ENCODE measurements at places on chromosomes 12 and 14.

DNA sequence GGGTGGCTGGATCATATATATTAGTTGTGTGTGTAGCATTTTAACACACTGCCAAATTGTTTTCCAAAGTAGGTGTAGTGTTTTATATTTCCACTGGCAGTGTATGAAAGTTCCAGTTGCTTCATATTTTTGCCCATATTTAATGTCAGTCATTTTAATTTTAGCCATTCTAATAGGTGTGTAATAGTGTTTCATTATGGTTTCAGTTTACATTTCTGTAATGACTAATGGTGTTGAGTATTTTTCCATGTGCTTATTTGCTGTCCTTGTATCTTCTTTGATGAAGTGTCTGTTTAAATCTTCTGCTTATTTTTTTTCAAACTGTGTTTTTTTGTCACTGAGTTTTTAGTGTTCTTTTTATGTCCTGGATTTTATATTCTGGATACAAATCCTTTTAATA, 8.7 kb downstream of the TBC1D15 start:
- DNase-seq: peak; percentile 78

- peak; percentile 98 for DNase-seq
These were observed 106.0 kb downstream of the RMST start for GRCh38 chr12:97568336-97569180.

GRCh38 chr12:108210001-108210400, 80.9 kb downstream of the WSCD2 start:
- DNase-seq: no peak

GRCh38 chr14:90534091-90534837, 137.4 kb downstream of the CALM1 start:
- no peak for DNase-seq

DNA sequence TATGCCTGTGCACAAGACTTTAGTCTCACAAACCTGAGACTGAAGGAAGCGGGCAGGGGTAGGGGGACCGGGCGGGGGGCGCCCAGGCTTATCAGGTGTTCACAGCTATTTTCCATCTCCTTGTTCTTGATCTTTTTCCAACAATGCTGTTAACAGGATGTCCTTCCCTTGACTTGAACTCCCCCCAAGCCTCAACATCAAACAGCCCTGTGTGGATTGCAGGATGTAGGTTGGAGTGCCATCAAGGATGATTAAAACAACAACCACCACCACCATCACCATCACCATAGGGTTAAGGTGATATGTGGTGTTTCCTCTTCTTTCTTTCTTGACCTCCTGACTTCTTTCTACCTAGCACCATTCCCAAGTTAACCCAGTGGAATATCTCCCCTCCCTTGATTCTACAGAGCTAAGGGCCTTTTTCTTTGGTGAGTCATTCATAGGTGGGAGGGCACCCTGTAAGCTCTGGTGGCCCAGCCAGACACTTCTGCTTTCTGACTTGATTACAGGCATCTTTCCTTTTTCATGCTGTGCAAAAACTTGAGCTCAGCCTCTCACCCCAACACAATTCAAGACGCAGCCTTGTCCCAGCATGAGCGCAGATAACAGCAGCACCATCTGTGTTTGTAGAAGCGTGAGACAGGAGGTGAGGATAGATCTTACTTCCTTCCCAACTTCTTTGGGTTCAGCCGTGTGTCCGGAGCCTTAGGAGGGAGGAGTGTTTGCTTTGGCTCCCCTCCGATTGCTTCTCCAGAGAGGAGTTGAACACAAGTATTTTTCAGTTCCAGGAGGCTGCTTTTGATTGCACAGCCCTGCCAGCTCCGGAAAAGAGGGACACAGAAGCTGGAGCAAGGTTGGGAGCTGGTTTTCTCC, 26.8 kb downstream of the FLVCR2 start:
- peak; percentile 17 for DNase-seq

- DNase-seq: no peak
These were observed 104.8 kb downstream of the UNC79 start for GRCh38 chr14:93535537-93535936.

- no peak for DNase-seq
These were observed 572 bp downstream of the RAN start for GRCh38 chr12:130872179-130873096.

DNA sequence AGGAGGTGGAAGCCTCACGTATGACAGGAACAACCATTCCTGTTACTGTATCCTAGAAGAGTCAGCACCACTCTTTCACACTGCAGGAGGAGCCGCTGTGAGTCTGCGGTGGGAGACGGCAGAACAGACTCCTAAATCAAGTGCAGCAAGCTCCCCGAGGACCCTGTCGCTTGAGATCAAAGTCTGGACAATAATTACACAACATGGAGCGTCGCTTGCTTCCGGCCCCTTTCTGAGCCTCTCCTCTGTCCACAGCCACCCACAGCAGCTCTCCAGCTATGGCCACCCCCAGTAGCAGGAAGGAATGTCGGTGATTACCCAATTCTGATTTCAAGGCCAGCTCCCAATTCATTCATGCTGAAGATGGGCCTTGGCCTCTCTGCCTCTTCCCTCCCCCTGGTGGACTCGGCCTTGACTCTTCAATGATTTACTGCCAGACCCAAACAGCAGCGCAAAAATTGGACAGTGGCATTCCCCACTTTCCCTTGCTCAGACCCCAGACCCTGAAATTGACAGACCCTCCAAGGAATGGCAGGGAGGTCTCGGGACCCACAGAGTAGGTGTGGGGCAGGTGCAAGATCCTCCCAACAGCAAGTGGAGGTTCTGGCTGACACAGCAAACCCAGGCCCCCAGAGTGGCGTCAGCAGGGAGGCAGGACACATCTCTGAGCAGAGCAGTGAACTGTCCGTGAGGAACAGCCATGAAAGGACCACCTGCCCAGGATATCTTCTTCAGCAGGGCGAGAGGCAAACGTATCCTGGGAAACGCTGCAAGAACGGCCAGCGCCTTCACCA, 272.7 kb upstream of the DIO3 start:
- no peak for DNase-seq

DNA sequence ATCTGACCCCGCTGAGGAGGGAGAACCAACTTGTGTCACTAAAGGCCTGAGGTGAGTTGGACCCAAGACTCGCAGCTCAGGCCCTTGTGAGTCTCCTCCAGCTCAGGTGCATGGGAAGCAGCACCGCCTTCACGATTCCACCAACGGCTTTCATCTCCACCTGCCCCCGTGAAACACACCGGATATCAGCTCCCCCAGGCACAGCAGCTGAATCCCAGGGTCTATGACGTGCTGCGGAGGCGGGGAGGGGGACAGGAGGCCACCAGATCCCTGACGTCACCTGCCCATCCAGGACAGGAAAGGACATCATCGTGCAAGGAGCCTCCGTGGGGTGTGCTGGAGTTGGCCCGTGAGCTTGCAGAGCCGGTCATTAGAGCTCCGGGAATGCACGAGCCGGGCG, 18.5 kb upstream of the SFSWAP start:
- no peak for DNase-seq
